NCI-H187 (cell line): ENCODE measurements at places on chromosomes 6 and 20.

GRCh38 chr20:39631557-39631956, 669.4 kb downstream of the DHX35 start:
- no peak for DNase-seq

DNA sequence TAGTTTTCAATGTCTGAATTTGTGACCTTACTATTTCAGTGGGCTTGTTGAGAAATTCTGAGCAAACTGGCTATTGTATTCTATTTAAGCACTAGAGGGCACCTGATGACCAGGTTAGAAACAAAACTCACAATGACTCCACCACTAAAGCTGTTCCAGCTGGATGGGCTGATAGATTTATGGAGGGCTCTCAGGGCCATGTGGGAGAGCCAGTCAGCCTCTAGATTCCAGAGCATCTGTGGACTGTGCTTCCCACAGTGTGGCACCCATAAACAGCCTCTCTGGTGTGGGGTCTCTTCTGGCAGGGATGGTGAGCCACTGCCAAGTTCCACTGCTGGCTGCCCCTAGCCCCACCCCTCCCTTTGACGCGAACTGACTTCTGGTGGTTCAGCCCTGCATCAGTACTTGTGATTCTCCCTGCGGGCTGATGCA, 29.2 kb downstream of the C6orf58 start:
- DNase-seq = no peak

DNA sequence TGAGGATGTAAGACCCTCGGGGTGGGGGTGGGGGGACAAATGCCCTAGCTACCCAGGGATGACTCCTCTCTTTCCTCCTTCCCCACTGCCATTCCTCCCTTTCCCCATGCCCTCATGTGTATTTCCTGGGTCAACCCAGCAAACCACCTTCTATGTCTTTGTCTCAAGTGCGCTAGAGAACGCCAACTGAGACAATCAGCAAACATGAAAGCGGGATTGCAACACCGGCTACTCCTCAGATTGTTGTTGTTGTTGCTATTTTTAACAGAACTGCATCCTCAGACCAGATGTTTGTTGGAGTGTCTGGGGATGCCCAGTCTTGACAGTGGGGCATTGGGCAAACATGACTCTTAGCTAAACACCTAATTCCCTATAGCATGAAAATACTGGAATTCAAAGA, 39.3 kb upstream of the HIVEP1 start:
- DNase-seq = no peak

DNA sequence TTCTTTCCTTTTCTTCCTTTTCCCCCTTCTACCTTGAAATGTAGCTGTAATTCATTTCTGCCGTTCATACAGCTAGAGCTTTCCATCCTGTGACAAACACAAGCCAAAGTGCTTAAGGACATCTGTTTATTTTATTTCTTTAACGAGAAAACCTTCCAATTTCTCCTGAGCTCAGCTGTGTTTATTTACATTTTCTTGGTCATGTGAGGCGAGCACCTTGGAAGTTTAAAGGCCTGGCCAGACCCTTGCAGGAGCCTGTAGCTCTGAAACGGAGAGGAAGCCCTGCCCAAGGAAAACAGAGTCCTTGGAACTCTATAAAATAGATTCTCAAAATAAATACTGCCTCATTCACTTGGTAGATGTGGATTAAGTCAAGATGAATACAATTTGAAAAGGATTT, 223.1 kb downstream of the EYA2 start:
- no peak for DNase-seq

GRCh38 chr6:131894493-131895424, 56.4 kb downstream of the CCN2 start:
- no peak for DNase-seq
